ENCODE measurements at places on chromosomes 12 and 14.

- H3K4me3 ChIP-seq: no peak overlapping the region
- no peak overlapping the region for H3K27ac ChIP-seq
- H3K27me3 ChIP-seq: no peaks in the 10 kb centered on the region
- H3K4me1 ChIP-seq: no peaks in the 10 kb centered on the region
- H3K36me3 ChIP-seq: no peaks in the 10 kb centered on the region
- no peak for DNase-seq
These were observed 144.2 kb downstream of the C12orf75 start for GRCh38 chr12:105474672-105475071.

DNA sequence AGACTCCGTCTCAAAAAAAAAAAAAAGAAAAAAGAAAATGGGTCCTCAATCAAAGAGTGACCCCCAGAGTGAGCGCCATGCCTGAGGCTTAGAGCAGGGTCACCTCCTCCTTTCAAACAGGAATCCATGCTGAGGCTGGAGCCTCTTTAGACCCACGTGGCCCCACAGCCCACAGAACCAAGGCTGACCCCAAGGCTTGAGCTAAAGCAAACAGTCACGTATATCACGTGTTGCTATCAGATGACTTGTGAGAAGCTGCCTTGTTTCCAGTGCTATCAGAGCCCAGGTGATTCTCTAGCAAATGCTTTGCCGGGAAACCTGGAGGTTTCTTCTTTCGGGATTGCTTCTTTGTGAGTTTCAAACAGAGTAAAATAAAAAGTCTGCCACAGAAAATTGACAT is 31.7 kb upstream of the DYNC1H1 start:
- H3K36me3 ChIP-seq: no peaks in the 10 kb centered on the region
- no peaks in the 10 kb centered on the region for H3K27me3 ChIP-seq
- no peak overlapping the region for H3K27ac ChIP-seq
- no peaks in the 10 kb centered on the region for H3K4me1 ChIP-seq
- H3K4me3 ChIP-seq: no peak overlapping the region
- no peak for DNase-seq

GRCh38 chr12:50221228-50222008 is 54.2 kb upstream of the CERS5 start:
- no peak for DNase-seq
- peaks cover 28% of the 10 kb centered on the region for H3K4me1 ChIP-seq
- H3K27me3 ChIP-seq: no peaks in the 10 kb centered on the region
- H3K4me3 ChIP-seq: no peak overlapping the region

DNA sequence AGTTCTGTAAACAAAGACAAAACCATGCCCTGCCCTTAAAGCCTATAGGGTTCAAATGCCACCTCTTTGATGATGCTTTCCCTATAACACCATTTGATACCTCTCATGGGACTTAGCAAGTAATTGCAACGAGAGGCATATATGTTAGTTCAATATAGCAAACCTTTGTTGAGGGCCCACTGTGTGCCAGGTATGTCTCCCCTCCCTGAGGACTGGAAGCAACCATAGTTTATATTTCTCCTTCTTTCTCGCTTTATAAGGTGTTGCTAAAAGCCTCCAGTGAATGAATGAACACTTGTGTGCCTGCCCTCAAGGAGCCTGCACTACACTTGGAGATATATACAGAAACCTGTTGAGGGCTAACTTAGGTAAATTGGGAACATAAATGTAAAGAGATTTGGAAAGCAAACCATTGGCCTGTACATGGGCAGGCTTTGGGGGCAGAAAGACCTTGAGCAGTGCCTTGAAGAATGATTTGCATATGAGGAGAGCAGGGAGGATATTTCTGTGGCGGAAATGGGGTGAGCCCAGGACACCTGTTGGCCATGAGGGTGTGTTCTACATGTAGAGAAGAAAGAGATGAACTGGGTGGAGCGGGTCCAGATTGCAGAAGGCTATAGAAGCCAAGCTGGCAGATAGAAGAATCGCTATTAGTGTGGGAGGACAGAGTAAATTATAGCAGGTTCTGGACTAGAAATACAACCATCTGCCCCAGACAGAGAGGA is 1.8 kb upstream of the CKAP4 start:
- H3K4me1 ChIP-seq: peaks cover 27% of the 10 kb centered on the region
- DNase-seq: no peak
- H3K27me3 ChIP-seq: no peaks in the 10 kb centered on the region
- H3K36me3 ChIP-seq: peaks cover 7% of the 10 kb centered on the region
- peak overlapping the region; percentile 83 for H3K27ac ChIP-seq
- H3K4me3 ChIP-seq: no peak overlapping the region

DNA sequence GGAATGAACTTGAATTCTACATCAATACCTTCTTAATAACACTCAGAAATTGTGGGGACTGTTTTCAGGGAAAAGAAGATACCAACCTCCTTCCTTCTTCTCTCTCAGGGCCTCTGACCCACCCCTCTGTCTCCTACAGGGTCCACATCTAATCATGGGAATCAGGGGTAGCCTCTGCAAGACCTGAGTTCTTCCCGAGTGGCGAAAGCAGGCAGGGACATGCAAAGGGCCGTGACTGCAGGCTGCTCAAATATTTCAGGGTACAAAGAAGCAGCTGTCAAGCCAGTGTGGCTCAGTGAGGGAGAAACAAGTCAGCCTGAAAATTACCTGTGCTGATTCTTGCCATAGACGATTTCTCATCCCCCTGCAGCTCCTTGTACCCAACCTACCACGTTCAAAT is 123.1 kb upstream of the PARP11 start:
- no peak overlapping the region for H3K4me3 ChIP-seq
- no peak overlapping the region for H3K27ac ChIP-seq
- H3K27me3 ChIP-seq: no peaks in the 10 kb centered on the region
- DNase-seq: no peak

DNA sequence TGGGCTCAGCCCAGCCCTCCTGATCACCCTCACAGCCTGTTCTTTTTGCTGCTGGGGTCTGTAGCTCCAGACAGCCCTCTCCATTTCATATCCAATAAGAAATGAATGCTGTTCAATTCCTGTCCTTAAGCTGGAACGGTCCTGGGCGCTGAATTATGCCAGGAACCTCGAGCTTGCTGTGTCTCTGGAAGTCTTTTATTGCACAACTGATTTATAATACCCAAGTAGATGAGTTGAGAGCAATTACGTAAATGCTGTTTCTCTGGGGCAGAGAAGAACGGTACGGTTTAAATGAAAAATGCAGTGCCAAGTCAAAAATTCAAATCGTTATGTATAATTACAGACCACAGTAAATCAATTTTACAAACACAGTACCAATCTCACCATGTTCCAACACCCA is 161.0 kb downstream of the SAMD4A start:
- peaks cover 39% of the 10 kb centered on the region for H3K4me1 ChIP-seq
- H3K4me3 ChIP-seq: no peak overlapping the region
- no peak for DNase-seq
- no peak overlapping the region for H3K27ac ChIP-seq

- no peak overlapping the region for H3K27ac ChIP-seq
- H3K36me3 ChIP-seq: no peaks in the 10 kb centered on the region
- no peaks in the 10 kb centered on the region for H3K4me1 ChIP-seq
- no peak overlapping the region for H3K4me3 ChIP-seq
- no peaks in the 10 kb centered on the region for H3K27me3 ChIP-seq
- no peak for DNase-seq
These were observed 14.5 kb downstream of the EGLN3 start for GRCh38 chr14:33936391-33936790.

GRCh38 chr12:45745861-45746277 is 16.4 kb downstream of the ARID2 start:
- no peak for DNase-seq
- H3K4me3 ChIP-seq: no peak overlapping the region
- no peaks in the 10 kb centered on the region for H3K27me3 ChIP-seq
- peaks cover 51% of the 10 kb centered on the region for H3K4me1 ChIP-seq

DNA sequence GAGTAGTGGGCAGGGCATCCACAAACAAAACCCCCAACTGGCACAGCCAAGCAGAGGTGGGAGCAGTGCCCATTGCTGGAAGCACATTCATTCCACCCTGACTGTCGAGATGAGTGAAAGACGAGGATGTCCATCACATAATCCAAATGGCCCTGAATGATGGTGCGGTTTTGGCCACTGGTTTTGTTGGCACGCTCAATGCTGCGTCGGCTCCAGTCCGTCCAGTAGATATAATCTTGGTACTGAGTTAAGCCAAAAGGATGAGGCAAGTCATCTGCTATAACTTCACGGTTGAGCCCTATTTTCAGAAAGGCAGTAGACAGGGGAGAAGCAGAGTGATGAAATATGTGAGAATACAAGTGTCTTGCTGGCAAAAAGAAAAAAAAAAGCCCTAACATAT is 88.1 kb downstream of the BCL2L14 start:
- H3K27me3 ChIP-seq: no peaks in the 10 kb centered on the region
- no peaks in the 10 kb centered on the region for H3K4me1 ChIP-seq

- H3K27me3 ChIP-seq: no peaks in the 10 kb centered on the region
- no peak overlapping the region for H3K4me3 ChIP-seq
- no peak overlapping the region for H3K27ac ChIP-seq
- no peaks in the 10 kb centered on the region for H3K36me3 ChIP-seq
- H3K4me1 ChIP-seq: peaks cover 11% of the 10 kb centered on the region
These were observed 231.2 kb downstream of the AKAP6 start for GRCh38 chr14:32560209-32560857.

DNA sequence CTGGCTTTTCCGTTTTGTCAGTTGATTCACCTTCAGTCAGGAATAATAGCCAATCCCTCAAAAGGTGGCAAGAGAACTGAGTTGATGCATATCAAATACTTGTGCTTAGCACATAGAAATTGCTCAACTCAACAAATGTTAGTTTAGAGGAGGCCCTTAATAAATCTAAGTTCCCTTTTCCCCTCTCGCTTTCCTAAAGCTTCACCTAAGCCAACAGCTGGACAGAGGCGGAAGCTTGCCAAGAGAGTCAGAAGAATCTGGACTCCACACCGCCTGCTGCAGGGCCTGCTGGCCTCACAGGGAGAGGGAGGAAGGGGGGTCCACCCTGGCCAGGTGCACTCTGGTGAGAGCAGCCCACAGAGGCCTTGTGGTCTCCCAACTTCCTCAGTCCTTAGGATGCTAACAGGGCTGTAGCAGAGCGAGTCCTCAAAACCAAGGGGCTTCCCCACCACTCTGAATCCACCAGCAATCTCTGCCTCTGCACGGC is 213.1 kb downstream of the CHST11 start:
- H3K27me3 ChIP-seq: no peaks in the 10 kb centered on the region
- H3K4me3 ChIP-seq: peak overlapping the region; percentile 2
- H3K27ac ChIP-seq: peak overlapping the region; percentile 94
- peaks cover 57% of the 10 kb centered on the region for H3K4me1 ChIP-seq
- peak; percentile 45 for DNase-seq
- peaks cover 4% of the 10 kb centered on the region for H3K36me3 ChIP-seq

DNA sequence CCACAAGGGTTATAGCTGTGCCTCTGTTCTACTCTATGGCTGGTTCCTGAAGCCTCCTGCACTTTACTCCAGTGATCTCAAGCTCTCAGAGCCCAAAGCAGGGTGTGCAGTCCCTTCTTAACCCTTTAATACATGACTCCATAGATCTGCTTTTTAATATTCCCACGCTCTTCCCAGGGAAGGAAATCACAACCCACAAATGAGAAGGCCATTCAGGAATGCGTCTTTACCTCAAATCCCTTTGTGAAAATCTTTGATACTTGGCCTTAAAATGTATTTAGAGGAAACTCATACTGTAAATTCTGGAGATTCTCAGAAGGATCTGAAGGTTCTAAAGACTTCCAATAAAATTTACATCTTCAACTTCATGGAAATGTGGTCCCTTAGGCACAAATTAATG is 17.0 kb downstream of the NID2 start:
- no peaks in the 10 kb centered on the region for H3K4me1 ChIP-seq
- H3K27me3 ChIP-seq: no peaks in the 10 kb centered on the region
- DNase-seq: no peak

GRCh38 chr14:23578560-23579310 is at the start of gene JPH4:
JPH4 (minus strand) TSS chr14:23578790; CDS start chr14:23577453, 1,337 bp downstream.
- no peak within 1 kb of the TSS for H3K4me3 ChIP-seq
- peaks cover 15% of the 10 kb centered on the region for H3K4me1 ChIP-seq
- H3K36me3 ChIP-seq: no peaks in the 10 kb centered on the region
- H3K27ac ChIP-seq: no peak within 1 kb of the TSS
- no peak for DNase-seq
- H3K27me3 ChIP-seq: peaks cover 52% of the 10 kb centered on the region

DNA sequence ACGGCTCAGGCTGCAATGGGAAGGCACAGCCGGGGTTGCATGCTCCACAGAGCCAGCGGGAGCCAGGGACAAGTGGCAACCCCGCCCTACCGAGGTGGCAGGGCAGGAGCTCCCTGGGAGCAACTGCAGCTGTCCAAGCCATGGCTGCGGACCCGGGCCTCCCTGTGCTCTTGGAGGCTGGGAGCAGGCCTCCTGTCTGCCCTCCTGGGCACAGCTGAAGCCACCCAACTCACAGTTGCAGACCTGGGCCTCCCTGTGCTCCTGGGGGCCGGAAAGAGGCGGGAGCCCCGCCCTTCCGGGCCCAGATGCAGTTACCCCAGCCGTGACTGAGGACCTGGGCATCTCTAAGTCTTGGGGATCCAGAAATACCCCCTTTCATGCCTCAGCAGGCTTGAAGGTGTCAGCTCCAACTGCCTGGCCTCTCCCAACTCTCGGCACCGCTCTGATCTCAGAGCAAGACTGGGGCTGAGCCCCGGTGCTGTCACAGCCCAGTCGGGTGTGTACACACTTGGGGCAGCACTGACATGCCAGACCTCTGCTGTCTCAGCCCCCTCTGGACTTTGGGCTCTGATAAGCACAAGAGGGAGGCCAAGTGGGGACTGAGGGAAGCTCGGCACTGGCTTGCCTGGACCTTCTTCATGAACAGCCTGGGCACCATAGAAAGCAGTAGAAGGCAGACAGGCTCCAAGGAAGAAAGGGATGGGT is 7.5 kb upstream of the RASSF9 start:
- no peaks in the 10 kb centered on the region for H3K4me1 ChIP-seq
- H3K27me3 ChIP-seq: no peaks in the 10 kb centered on the region
- no peak overlapping the region for H3K27ac ChIP-seq
- H3K4me3 ChIP-seq: no peak overlapping the region

DNA sequence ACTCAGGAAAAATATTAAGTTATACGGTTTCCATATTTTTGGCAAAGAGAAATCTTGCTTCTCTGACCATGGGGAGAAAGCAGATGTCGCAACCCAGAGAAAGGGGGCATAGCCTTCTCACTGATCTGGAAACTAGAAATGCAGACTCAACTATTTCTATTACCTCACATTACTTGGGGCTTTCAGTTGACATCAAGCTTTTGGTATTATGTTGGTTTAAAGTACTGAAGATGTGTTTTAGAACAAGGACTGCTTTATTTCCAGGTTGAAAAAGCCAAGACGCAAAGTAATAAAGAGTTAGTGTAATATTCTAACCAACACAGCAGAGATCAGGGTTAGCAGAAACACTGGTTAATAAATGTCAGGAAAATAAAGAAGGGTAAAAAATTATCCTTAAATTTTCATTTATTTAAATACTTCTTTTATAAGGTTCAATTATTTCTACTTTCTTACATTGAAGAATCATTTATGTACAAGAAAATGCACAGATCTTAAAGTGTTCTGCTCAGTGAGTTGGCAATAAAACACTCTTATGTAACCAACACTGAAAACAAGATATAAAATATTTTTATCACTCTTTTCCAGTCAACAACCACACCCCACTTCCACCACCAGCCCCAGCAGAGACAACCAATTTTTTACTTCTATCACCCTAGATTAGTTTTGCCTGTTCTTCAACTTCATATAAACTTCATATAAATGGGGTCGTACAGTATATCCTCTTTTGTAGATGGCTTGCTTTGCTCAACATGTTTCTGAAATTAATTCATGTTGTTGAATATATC is 26.0 kb downstream of the DCP1B start:
- H3K36me3 ChIP-seq: peaks cover 10% of the 10 kb centered on the region
- no peak overlapping the region for H3K27ac ChIP-seq
- no peak for DNase-seq
- H3K4me1 ChIP-seq: no peaks in the 10 kb centered on the region

Measured in activated naive CD8-positive, alpha-beta T cell treated with anti-CD3 and anti-CD28 coated beads for 36 hours (primary cell).